ENCODE measurements at places on chromosomes 11 and 22. TPM values are rescaled to one million over a fixed set of nuclear protein-coding genes. Genes with fewer than 3 reads are reported as not detected.

Gene MFRP
- total RNA-seq = not detected

Gene EMID1
- total RNA-seq = not detected

Gene CLCF1
- 6.0 TPM for total RNA-seq

Gene APOL6
- 39.3 TPM for total RNA-seq

Gene FGF4
- total RNA-seq = not detected

Gene MMP1
- not detected for total RNA-seq

Gene GAL
- not detected for total RNA-seq

Gene DERL3
- 0.66 TPM for total RNA-seq

Data from CD4-positive, alpha-beta T cell (primary cell).